Spinal cord (tissue), 10 donors: ENCODE measurements at places on chromosomes 1 and 21. TPM values are rescaled to one million over a fixed set of nuclear protein-coding genes. Genes with fewer than 3 reads are reported as not detected.

DNA sequence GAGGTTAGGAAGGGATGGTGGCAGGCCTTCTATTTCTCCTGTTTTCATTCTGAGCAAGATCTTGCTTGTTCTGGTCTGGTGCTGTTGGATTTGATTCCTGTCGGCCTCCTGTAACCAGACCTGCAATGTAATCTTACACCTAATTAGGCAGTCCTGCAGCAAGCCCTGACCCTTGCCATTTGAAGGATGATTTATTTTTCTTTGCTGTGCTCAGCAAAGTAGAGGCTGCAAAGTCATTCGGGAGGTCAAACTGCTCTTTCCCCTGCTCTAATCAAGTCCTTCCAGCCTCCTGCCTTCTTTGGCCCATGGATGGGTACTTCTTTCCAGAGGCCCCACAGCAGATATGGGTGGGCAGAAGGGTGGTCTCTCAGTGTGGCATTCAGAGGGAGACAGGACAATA lies 417.7 kb upstream of the USP24 start:
- H3K4me1 ChIP-seq, result no peaks in the 10 kb centered on the region
- H3K4me3 ChIP-seq, result no peak overlapping the region
- H3K27ac ChIP-seq, result no peak overlapping the region
- H3K36me3 ChIP-seq, result no peaks in the 10 kb centered on the region

- H3K4me3 ChIP-seq, result no peak overlapping the region
- H3K27me3 ChIP-seq, result no peaks in the 10 kb centered on the region
- no peak for DNase-seq
- H3K4me1 ChIP-seq, result no peaks in the 10 kb centered on the region
These were observed 83.9 kb upstream of the EDEM3 start for GRCh38 chr1:184838504-184838951.

Gene TTC22
- polyA plus RNA-seq, result 1.4 TPM

- H3K27me3 ChIP-seq, result no peaks in the 10 kb centered on the region
- H3K27ac ChIP-seq, result no peak within 1 kb of the TSS
- no peaks in the 10 kb centered on the region for H3K4me1 ChIP-seq
These were observed at the start of gene NTMT2 for GRCh38 chr1:170145770-170146676. Gene NTMT2 (plus strand): TSS chr1:170145959. CDS start chr1:170146108, 149 bp downstream.

DNA sequence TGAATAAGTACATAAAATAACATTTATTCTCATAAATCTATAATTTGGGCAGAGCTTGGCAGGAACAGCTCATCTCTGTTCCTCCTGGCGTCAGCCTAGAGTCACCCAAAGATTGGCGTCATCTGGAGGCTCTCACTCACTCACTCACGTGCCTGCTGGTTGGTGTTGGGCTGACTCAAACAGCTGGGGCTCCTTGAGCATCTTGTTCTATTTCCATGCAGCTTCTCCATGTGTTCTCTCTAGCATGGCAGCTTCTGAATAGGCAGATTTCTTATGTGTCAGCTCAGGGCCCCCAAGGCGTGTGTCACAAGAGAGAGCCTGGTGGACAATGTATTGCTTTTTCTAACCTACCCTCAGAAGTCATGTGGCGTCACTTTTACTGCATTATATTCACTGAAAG lies 70.6 kb upstream of the RAB3GAP2 start:
- DNase-seq, result no peak
- H3K27ac ChIP-seq, result no peak overlapping the region
- H3K4me3 ChIP-seq, result no peak overlapping the region
- no peaks in the 10 kb centered on the region for H3K36me3 ChIP-seq
- no peaks in the 10 kb centered on the region for H3K4me1 ChIP-seq

DNA sequence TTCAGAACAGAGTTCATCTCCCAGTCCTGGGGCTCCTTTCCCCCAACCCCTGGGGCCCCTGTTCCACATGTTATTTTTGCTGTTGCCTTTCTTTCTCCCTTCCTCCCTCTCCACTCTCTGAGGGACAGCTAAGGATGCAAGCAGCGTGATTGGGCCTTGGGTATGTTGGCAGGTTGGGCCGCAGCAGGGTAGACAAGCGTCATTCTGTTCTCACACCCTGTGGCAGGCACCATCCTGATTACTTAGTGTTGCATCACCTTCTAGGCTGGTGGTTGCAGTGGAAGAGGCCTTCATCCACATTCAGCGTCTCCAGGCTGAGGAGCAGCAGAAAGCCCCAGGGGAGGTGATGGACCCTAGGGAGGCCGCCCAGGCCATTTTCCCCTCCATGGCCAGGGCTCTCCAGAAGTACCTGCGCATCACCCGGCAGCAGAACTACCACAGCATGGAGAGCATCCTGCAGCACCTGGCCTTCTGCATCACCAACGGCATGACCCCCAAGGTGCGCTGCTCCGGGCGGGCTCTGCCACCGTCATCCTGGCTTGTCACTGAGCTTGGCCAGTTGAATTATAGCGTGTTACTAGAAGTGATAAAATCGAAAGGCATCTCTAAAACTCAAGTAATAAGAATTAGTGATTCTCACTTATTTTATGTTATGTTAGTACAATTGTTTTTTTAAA lies 43.4 kb downstream of the VANGL1 start:
- H3K4me1 ChIP-seq, result no peaks in the 10 kb centered on the region
- no peak overlapping the region for H3K27ac ChIP-seq
- no peak for DNase-seq
- peaks cover 22% of the 10 kb centered on the region for H3K36me3 ChIP-seq
- H3K27me3 ChIP-seq, result no peaks in the 10 kb centered on the region

GRCh38 chr21:14591377-14591776 lies 45.3 kb upstream of the SAMSN1 start:
- no peaks in the 10 kb centered on the region for H3K27me3 ChIP-seq
- no peaks in the 10 kb centered on the region for H3K36me3 ChIP-seq
- no peak for DNase-seq

DNA sequence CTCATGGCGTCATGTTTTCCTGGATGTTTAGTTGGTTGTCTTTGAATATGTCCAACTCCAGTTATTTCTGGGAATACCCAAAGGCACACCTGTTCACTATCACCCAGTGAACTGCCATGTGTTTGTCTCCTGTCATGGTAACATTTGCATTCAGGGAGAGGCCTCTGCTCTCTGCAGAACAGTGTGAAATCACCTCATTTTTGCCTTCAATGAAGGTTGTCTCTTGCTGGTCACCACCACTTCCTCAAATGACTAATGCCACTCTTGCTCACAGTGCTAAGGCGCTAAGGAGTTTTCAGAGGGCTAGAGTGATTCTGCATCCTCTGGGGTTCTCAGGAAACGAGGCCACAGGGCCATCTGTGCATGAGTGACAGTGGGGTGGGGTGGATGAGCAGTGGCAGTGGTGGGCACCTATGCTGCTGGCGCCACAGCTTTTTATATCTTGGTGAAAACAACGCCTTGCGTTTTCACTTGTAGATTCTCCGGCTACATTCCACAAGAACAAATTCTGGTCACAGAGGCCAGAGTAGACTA lies 60.0 kb upstream of the ATP5PO start:
- no peaks in the 10 kb centered on the region for H3K36me3 ChIP-seq
- no peak overlapping the region for H3K27ac ChIP-seq
- peaks cover 3% of the 10 kb centered on the region for H3K4me1 ChIP-seq
- no peaks in the 10 kb centered on the region for H3K27me3 ChIP-seq
- no peak overlapping the region for H3K4me3 ChIP-seq

- no peaks in the 10 kb centered on the region for H3K36me3 ChIP-seq
- no peak overlapping the region for H3K4me3 ChIP-seq
- no peaks in the 10 kb centered on the region for H3K27me3 ChIP-seq
- no peaks in the 10 kb centered on the region for H3K4me1 ChIP-seq
These were observed 17.8 kb downstream of the AIM2 start for GRCh38 chr1:159058751-159059150.

DNA sequence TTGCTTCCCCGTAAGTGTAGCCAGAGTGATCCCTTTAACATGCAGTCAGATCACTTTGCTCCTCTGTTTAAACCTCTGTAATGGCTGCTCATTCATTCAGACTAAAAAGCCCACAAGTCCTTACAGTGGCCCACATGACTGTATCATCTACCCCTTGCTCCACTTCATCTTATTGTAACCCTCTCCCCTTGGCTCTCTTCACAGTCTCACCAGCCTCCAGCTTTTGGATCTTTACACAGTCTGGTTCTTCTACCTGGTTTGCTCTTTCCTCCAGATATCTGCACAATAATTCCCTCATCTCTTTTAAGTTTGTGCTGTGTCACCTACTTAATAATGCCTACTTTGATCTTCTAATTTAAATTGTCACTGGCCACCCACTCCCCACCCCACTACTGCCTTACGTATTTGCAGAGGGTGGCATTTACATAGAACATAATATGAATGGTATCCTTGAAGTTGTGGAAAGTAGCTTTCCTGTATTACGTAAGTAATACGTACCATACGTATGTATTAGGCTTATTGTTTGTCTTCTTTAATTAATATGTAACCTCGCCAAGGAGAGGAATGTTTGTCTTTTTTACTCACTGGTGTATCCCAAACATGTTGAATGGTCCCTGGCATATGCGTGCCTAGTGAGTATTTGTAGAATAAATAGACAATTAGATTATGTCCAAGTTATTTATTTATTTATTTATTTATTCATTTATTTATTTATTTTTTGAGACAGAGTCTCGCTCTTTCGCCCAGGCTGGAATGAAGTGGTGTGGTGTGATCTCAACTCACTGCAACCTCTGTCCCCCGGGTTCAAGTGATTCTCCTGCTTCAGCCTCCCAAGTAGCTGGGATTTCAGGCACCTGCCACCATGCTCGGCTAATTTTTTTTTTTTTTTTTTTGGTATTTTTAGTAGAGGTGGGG lies 48.6 kb downstream of the TSNAX start:
- H3K27me3 ChIP-seq, result no peaks in the 10 kb centered on the region
- no peak overlapping the region for H3K4me3 ChIP-seq
- no peaks in the 10 kb centered on the region for H3K4me1 ChIP-seq
- no peaks in the 10 kb centered on the region for H3K36me3 ChIP-seq
- no peak overlapping the region for H3K27ac ChIP-seq

DNA sequence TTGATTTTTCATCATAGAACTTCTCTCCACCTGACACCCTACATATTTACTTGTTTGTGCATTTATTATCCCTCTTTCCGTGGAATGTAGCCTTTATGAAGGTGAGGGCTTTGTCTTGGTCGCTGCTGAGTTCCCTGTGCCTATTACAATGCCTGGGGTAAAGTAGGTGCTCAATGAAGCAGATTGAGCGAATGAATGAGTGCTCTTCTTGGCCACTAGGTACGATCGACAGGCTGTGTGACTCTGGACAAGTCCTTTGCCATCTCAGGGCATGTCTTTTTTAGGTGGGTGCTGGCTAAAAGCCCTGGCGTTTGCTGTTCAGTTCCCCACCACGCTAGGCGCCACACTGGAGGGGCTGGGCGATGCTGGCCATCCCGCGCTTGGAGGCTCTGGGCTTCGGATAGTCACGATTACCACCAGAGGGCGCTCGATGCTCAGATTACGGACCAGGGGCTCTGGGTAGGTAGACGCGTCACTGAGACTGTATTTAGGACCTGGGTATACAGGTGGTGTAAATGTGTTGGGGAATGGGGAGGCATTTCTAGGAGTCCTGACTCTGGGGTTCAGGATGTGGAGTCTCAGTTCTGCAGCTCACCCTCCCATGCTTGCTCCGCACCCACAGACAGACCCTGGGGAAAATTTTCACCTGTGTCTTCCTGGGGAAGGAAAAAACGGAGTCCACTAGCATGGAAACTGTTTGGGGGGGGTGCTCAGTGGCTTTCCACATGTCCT lies 71.0 kb upstream of the CSF3R start:
- no peaks in the 10 kb centered on the region for H3K4me1 ChIP-seq
- no peak overlapping the region for H3K27ac ChIP-seq
- DNase-seq, result peak; percentile 88
- peaks cover 30% of the 10 kb centered on the region for H3K27me3 ChIP-seq
- no peak overlapping the region for H3K4me3 ChIP-seq
- no peaks in the 10 kb centered on the region for H3K36me3 ChIP-seq

DNA sequence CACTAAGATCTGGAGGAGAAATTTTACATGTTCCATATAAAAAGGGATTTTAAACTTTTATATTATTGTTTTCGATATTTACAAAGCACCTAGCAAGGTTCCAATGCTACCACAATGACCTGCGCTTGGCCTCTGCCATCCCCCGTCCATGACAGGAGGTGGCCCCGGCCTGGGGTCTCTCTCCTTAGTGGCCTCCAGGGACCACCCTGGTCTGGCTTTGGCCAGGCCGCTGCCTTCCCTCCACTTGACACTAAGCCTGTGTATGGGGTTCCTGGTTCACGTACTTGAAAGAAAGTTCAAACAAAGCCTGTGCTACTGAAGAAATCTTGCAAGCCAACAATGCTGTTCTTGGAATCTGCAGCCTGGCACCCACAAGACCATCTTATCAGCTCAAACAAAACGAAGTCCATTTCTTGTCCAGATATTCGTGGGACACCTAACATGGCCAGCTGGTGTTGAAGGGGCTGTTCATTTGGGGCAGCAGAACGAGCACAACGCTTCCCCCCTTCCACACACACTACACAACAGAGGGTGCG lies 12.8 kb downstream of the PRDM15 start:
- H3K4me1 ChIP-seq, result peaks cover 8% of the 10 kb centered on the region
- no peak overlapping the region for H3K27ac ChIP-seq
- H3K36me3 ChIP-seq, result no peaks in the 10 kb centered on the region
- H3K4me3 ChIP-seq, result no peak overlapping the region
- H3K27me3 ChIP-seq, result no peaks in the 10 kb centered on the region

Gene FOXD3
- polyA plus RNA-seq, result 6.0 TPM

GRCh38 chr21:39159342-39160063 lies 23.7 kb downstream of the PSMG1 start:
- no peak overlapping the region for H3K27ac ChIP-seq
- no peak overlapping the region for H3K4me3 ChIP-seq
- DNase-seq, result no peak
- H3K36me3 ChIP-seq, result no peaks in the 10 kb centered on the region
- H3K4me1 ChIP-seq, result no peaks in the 10 kb centered on the region

Gene VSIG8
- polyA plus RNA-seq, result 0.27 TPM

Gene FCMR
- polyA plus RNA-seq, result 1.9 TPM
